ENCODE measurements at places on chromosomes 2 and 18.

GRCh38 chr18:21479721-21480120, 120.8 kb downstream of the ESCO1 start:
- DNase-seq = no peak

- DNase-seq = no peak
Observed at GRCh38 chr2:1976728-1977416, 232.6 kb upstream of the PXDN start.

GRCh38 chr2:68225119-68225632, 27.2 kb downstream of the PPP3R1 start:
- no peak for DNase-seq

- DNase-seq = no peak
Observed at GRCh38 chr18:76923485-76924085, 101.2 kb downstream of the ZNF236 start.

DNA sequence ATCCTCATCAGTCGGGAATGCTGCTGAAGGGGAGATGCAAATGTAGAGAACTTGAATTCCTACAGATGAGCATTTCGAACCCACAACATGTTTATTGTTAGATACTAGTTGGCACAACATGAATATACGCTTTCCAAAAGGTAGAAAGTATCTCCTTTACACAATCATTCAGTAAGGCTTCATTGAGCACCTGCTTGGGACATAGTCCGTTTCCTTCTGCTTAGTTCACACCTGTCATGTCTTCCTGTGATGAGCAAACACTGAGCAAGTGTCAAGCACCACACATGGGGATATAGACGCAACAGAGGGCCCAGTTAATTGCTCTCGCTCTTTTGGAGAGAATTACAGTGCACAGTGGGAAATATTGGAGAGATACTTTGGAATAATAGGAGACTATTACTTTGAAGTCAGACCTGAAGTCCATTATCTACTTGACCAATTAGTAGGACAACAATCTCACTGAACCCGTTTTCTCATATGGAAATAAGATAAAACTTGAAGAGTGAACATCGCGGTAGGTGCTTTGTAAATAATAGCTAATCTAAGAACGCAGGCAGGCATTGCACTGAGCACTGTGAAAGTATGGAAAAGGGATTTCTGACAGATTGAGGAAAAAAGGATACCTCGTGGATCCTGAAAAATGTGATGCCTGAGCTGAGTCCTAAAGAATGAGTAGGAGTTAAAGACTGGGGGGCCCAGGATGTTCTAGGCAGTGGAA, 1.2 kb downstream of the CPSF3 start:
- DNase-seq = no peak

DNA sequence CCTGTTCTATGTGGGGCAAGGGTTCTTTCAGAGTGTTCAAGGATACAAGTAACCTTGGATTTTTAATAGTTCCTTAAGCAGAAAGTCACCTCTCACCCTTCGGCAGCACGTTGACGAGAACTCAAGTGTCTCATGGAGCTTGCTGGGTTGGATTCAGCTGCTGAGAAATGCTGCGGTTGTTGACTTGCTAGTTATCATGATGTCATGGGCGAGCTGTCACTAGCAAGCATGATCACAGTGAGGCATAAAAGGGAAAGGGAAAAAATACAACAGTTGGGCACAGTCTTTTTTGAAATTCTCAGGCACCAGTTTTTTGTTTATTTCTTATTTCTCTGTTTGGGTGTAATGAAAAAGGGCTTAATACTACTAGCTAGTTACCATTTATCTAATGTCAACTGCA, 53.2 kb downstream of the ADCYAP1 start:
- DNase-seq = no peak

GRCh38 chr2:192151853-192152252, 42.9 kb downstream of the TMEFF2 start:
- no peak for DNase-seq

- DNase-seq = no peak
Observed at GRCh38 chr2:27033253-27033852, 588 bp downstream of the TMEM214 start.
